ENCODE measurements at places on chromosomes 5 and 9.

DNA sequence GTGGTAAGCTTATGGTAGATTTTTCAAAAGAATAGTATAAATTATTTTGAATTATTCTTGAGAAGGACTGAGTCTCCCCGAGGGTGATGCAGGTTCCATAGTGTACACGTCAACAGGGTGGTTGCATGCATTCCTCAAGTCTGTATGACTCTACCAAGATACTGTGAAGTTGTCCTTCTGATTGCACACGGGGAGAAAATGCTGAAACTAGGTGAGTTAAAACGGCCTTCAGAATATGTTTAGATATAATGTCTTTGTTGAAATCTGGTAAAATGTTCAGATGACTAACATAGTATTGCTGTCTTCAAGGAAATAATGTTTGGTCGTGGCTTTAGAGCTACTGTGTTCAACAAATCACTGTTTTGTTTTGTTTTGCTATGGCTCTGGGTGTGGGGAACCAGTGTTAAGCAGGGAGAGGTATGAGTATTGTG, 22.4 kb upstream of the TNFAIP8 start:
- no peak for DNase-seq

DNA sequence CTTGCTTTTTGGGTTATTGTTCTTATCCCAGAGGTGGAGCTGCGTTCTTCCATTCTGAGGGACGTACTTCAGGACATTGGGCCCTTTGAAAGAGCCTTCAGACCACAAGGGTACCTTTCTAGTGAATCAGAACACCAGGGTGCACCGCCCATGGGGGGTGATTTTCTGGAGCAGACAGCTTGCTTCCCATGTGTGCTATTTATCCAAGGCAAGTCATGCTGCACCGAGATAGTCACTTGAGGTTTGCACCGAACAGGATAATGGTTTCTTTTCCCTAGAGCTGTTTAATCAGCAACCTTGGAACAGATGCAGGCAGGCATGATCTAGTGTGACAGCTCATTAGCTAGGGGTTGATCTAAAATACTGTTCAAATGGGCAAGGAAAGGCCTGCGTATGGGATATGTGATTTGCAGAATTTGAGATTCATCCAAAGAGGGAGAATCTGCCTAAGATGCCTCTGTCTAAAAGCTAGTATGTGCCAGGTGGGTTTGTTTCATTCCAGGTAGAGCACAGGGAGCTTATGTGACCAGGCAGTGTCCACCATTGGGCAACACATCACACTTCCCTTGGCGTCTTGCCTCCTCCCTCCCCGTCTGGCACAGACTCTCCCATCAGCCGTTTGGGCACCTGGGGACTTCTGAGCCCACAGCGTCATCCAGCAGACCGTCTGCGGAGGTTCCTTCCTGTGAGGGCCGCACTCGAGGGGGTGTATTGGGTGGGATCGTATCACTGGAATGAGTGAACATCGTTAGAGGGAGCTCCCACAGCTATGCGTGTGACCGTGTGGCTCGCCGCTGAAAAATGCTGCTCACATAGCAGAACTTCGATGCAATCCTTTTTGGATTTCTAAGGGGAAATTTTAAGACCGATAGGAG, 23.0 kb downstream of the ABL1 start:
- no peak for DNase-seq

DNA sequence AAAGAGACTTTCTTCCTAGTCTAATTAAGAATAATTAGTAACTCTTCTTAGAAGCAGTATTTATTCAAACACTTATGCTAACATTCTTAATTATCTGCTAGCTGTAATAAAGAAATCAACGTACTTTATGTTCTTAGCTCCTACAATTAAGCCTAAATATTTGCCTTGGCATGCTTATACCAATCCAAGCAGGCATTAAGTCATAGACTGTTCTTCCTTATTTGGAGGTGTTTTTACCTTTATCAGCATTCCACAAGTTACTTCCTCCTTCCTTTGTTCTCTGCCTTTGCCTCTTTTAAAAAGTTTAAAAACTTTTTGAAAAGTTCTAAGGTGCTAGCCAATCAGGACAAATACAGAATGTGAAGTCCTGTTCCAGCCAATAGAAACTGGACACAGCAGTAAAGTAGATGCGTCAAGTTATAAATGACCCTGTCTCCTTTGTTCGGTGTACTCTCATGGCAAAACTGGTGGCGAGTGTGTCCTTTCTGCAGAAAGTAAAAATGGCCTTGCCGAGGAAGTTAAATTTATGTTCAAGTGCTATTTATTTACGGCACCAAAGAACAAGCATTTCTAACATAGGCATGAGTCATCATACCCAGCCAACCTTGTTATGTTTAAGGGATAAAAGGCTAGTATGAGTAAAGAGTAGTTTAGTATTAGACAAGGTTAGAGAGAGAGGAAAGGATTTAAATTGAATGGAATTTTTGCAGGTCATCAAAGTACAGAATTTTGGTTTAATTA, 58.6 kb downstream of the GPBP1 start:
- DNase-seq = no peak

- DNase-seq = no peak
These were observed 145.9 kb downstream of the GABRB2 start for GRCh38 chr5:161400583-161400982.

DNA sequence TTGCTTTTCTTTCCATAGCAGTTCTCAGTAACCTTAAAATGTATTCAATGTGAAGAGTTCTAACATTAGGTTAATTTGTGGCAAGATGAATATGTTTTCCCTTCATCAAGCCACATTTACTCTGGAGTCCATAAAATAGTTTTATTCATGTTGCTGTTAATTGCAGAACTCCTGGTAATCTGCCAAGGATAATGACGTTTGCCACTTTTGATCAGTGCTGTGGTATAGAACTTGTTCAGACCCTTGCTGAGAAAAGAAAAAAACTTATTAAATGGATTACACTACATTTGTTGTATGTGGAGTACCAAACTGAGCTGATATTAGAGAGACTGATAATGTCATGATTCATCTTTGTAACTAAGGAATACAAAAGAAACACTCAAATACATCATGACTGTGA, 212.4 kb upstream of the DMAC1 start:
- no peak for DNase-seq

DNA sequence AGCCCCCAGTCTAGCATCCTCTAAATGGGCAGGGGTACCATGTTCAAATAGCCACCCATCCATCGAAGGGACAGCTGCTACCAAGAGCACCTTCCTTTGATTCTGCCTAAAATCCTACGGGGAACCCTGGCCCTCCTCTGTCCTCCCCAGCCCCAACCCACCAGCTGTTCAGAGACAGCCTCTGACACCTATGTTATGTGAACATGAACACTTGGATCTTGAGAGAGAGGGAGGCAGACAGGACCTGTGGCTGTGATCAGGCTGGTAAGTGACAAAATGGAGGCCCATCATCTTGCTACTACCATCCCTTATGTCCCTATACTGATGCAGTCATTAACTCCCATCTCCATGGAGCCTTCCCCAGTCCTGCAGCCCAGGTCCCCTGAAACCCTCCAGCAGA, 8.2 kb downstream of the SLC23A1 start:
- DNase-seq = no peak

- DNase-seq = no peak
These were observed 31.3 kb downstream of the TMEM174 start for GRCh38 chr5:73204332-73204731.

DNA sequence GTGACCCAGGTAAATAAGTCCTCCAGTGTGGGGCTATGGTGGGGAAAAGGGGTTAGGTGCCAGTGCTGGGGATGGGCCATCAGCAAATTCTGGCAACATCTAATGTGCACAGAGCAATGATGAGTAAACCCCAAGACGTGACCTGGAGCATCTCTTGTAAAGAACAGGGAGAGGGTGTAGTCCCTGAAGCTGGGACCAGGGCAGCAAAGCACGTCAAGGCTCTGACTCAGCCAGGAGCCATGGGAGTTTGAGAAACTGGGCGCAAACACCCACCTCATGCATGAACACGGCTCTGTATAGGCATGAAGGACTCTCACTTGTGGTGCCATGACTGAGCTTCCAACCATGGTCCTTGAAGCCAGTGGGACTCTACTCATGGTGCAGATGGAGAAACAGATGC, 51.8 kb downstream of the DUSP1 start:
- no peak for DNase-seq

DNA sequence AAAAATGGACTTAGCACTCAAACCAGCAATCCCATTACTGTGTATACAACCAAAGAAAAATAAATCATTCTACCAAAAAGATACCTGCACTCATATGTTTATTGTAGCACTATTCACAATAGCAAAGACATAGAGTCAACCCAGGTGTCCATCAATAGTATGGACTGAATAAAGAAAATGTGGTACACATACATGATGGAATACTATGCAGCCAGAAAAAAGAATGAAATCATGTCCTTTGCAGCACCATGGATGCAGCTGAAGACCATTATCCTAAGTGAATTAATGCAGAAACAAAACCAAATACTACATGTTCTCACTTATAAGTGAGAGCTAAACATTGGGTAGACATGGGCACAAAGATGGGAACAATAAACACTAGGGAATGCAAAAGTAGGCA, 236.8 kb upstream of the POU5F2 start:
- no peak for DNase-seq

DNA sequence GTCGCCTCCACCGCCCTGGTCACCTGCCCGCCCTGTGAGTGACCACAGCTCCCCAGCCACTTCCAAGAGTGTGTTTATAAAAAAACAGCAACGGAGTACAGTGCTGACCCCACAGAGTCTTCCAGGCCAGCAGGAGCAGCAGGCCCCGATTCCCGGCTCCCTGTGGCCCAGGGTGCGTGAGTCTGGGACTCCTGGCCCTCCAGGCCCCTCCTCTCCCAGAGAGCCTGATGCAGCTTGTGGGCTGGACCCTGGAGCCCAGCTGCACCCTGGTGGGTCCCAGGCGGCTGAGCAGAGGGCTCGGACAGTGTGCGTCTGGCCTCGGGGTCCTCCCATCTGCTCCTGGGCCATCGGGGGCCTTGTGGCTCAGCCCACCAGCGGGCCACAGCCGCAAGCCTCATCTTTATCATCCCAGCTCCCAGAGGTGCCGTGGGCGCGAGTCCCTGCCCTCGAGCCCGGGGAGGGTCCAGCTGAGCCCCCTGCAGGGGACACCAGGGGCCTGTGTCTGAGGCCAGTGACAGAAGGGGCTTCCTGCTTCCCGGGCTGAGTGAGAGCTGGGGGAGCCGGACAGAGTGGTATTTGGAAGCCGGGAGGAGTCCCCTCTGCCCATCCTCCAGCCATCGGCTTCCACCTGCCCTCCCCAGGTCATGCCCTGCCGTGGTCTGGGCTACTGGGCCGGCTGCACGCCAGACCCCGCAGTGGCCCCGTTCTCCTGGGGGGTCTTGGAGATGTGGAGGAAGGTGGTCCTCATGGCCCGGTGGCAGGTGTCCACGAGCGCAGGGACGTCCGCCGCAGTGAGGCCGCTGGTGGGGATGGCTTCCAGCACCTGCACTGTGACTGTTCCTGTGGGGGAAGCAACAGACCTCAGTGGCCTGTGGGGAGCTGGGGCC, 10.6 kb downstream of the EGFL7 start:
- DNase-seq = no peak

- no peak for DNase-seq
These were observed 98.0 kb downstream of the PLPPR1 start for GRCh38 chr9:101126556-101126955.

- no peak for DNase-seq
These were observed 75.9 kb upstream of the SEMA6A start for GRCh38 chr5:116650544-116650943.

DNA sequence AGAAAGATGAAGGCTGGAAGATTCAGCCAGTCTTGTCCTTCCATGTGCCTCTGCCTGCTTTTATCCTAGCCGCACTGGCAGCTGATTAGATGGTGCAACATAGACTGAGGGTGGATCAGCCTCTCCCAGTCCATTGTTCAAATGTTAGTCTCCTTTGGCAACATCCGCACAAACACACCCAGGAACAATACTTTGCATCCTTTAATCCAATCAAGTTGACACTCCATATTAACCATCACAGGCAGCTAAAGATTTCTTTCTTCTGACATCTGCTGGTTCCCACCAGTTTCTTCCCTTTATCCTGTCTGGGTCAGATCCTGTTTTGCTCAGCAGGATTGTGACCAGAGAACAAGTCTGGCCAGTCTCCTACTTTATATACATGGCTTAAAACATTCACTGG, 276.5 kb upstream of the TYRP1 start:
- peak; percentile 27 for DNase-seq

GRCh38 chr5:60209146-60209840, 315.8 kb upstream of the PDE4D start:
- DNase-seq = no peak

GRCh38 chr5:5738797-5739489, 316.5 kb downstream of the ICE1 start:
- no peak for DNase-seq

- DNase-seq = no peak
These were observed 11.7 kb downstream of the DNM1 start for GRCh38 chr9:128214571-128215490.

DNA sequence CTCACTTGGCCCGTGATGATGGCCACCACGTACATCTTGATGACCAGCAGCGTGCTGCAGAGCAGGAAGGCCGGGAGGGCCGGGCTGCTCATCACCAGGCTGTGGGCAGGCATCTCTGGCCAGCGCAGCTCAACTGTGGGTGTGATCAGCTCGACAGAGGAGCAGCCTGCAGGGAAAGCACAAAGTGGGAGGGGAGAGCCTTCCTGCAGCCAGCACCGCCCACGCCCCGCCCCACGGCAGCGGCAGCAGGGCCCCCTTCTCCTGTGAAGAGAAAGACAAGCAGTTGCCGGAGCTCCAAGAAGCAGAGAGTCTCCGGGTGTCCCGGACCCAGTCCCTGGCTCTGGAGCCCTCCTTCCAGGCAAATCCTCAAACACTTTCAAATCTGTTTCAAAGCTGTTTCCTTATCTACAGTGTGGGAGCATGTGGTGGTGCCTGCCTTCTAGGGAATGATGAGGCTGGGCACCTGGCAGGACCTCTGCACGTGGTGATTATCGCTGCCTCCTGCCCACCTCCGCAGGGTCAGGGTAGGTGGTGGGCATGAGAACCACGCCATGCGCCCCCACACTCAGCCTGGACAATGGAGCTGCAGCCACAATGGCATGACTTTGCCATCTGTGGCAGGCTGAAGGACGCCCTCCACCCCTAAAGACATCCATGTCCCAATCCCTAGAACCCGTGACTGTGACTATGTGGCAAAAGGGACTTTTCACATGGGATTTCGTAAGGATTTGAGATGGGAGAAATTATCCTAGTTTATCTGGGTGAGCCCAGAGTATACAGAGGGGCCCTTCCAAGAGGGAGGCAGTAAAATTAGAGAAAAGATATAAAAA, at the start of gene PTGES:
PTGES (minus strand) TSS at position 143 of the 830 bp plus-strand sequence; CDS start at position 113, 30 bp downstream.
- peak; percentile 58 for DNase-seq

DNA sequence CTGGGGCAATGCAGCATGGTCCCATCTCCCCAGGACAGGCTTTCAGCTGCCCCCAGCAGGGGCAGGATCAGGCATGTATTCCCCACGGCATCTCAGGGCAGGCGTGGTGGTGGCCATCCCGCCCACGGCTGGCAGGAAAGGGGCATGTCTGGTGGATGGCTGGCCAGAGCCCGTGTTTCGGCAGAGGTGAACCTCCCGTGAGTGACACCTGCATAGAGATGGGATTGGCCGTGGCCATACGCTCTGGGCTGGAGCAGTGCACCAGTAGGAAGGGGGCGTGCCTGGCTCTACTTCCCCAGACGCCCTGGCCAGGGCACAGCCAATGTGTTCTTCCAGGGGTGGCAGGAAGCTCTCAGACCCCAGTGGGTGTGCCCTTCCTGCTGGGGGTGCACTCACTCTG, 139.1 kb downstream of the ZNF354C start:
- DNase-seq = no peak

- DNase-seq = no peak
These were observed 7.5 kb upstream of the SLC12A7 start for GRCh38 chr5:1119312-1119831.
